ENCODE measurements at places on chromosomes 6 and 20. TPM values are rescaled to one million over a fixed set of nuclear protein-coding genes. Genes with fewer than 3 reads are reported as not detected.

DNA sequence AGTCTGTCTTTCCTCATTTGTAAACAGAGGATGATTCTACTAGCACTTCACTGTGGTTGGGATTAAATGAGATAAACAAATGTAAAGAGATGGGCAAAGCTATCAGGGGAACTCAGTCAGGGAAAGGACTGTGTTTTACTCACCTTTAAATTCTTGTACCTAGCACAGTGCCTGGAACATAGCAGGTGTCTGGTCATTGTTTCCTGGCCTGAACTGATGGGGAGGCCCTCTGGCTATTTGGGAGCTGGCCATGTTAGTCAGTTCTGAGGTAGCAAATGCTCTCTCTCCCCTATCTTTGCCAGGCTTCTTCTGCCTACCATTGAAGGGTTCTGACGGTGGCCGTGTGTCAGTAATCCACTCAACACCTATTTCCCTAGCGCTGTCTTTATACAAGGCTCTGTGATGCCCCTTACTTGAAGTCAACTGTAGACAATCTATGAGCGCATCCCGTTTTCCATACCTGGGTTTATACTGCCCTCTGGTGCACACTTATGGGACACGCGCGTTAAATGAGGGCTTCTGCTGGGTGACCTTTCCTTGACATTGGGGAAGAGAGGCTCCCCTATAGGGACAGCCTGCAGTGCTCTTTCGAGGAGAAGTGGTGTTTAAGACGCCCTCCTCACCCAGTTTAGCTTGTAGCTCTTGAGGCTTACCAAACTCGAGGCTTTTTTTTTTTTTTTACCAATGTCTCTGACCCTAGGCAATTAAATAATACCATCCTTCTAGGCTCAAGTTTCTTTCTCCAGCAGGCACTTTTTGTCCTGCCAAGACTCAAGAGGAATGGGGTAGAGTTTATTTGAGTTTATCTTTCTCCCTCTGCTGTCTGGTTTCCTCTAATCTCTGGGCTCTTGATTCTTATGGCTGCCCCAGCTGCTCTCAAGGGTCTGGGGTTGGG is 4.0 kb upstream of the SPATS1 start:
- DNase-seq = peak; percentile 54
- H3K27me3 ChIP-seq = no peaks in the 10 kb centered on the region
- no peaks in the 10 kb centered on the region for H3K36me3 ChIP-seq
- H3K27ac ChIP-seq = no peak overlapping the region
- H3K4me1 ChIP-seq = no peaks in the 10 kb centered on the region
- H3K4me3 ChIP-seq = no peak overlapping the region

DNA sequence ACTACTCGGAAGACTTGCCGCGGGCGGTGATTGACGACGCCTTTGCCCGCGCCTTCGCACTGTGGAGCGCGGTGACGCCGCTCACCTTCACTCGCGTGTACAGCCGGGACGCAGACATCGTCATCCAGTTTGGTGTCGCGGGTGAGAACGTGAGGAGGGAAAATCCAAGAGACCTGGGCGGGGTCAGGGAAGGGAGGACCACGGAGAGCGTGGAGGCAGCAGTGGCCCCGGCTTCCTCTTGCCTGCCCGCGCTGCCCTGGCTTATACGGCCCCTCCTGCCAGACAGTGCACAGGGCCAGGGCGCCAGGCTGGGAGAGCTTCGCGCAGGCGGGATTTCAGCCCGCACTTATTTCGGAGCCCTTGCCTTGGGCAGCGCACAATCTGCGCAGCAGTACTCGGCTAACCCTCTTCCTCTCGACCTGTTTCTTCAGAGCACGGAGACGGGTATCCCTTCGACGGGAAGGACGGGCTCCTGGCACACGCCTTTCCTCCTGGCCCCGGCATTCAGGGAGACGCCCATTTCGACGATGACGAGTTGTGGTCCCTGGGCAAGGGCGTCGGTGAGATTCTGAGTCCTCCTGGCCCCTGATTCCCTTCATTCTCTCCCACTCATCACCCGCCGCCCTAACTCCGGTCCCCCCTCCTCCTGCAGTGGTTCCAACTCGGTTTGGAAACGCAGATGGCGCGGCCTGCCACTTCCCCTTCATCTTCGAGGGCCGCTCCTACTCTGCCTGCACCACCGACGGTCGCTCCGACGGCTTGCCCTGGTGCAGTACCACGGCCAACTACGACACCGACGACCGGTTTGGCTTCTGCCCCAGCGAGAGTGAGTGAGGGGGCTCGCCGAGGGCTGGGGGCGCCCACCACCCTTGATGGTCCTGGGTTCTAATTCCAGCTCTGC is 2.0 kb downstream of the MMP9 start:
- no peak for DNase-seq
- H3K36me3 ChIP-seq = no peaks in the 10 kb centered on the region
- H3K4me3 ChIP-seq = no peak overlapping the region
- H3K27me3 ChIP-seq = peaks cover 5% of the 10 kb centered on the region
- H3K4me1 ChIP-seq = peaks cover 6% of the 10 kb centered on the region

DNA sequence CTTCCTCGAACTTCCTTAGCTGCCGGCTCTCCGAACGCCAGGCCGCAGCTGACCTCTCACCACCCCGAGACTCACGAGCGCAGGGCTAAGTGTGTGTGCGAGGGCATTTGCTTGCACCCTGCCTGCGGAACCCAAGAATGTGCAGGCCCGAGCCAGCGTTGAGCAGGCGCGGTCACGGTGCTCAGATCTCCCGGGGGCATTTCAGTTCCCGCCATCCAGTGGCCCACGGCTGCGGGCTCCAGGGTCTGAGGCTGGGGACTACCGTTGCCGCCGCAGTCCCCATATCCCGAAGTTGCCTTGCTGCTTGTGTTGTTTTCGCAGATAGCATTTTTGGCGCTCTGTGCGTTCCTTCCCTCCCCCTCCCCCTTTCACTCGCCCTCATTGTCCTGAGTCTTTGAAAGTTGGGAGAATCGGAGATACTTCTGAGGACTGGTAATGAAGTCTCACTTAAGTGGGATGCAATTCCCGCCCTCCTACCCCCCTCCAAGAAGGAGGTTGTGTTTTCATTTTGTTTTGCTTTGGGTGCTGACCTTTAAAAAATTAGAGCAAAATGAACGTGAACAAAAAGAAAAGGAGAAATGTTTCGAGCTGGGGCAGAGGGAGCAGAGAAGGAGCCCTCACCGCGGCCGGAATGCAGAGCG is 1.7 kb downstream of the NR2E1 start:
- H3K36me3 ChIP-seq = no peaks in the 10 kb centered on the region
- no peak overlapping the region for H3K4me3 ChIP-seq

DNA sequence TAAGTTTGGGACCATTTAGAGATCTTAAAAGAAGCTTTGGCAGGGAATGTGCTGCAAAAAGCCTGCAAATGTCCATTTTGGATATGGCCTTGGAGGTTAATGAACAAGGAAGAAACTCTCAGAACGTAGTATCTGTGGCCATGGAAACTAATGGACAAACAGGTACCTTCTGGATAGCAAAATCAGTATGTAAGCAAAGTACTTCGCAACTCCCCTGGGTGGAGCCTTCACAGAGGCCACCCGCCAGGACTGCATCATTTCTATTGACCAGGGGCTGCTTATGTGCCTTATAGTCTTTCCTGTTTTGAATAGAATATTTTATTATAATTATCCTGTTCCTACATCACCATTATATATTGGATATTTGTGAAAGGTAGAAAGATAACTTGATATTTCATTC is 510.8 kb upstream of the SYNCRIP start:
- no peak overlapping the region for H3K4me3 ChIP-seq
- no peaks in the 10 kb centered on the region for H3K36me3 ChIP-seq
- no peak overlapping the region for H3K27ac ChIP-seq
- DNase-seq = no peak
- H3K27me3 ChIP-seq = peaks cover 10% of the 10 kb centered on the region

DNA sequence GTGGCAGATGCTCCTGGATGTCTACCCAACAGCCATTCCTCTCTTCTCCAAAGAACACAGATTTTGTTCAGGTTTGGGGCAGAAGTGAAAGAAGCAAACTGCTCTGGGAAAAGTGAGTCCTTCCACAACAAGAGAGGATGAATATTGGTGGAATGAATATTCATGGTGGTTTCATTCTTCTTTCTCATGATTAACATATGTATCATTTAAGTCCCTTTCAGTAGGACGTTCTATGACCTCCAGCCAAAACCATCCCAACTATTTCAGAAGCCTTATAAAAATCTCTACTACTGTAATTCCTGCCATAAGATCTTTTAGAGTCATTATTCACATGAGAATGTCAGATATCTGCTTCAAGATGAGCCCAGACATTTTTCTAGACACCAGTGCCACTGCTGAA is 44.4 kb downstream of the MDN1 start:
- no peak for DNase-seq
- H3K27ac ChIP-seq = no peak overlapping the region
- peaks cover 23% of the 10 kb centered on the region for H3K36me3 ChIP-seq
- no peaks in the 10 kb centered on the region for H3K27me3 ChIP-seq
- no peaks in the 10 kb centered on the region for H3K4me1 ChIP-seq

GRCh38 chr6:14020551-14020950 is 95.8 kb downstream of the RNF182 start:
- H3K4me3 ChIP-seq = no peak overlapping the region
- H3K4me1 ChIP-seq = no peaks in the 10 kb centered on the region
- no peak overlapping the region for H3K27ac ChIP-seq
- H3K36me3 ChIP-seq = no peaks in the 10 kb centered on the region
- no peak for DNase-seq
- no peaks in the 10 kb centered on the region for H3K27me3 ChIP-seq

DNA sequence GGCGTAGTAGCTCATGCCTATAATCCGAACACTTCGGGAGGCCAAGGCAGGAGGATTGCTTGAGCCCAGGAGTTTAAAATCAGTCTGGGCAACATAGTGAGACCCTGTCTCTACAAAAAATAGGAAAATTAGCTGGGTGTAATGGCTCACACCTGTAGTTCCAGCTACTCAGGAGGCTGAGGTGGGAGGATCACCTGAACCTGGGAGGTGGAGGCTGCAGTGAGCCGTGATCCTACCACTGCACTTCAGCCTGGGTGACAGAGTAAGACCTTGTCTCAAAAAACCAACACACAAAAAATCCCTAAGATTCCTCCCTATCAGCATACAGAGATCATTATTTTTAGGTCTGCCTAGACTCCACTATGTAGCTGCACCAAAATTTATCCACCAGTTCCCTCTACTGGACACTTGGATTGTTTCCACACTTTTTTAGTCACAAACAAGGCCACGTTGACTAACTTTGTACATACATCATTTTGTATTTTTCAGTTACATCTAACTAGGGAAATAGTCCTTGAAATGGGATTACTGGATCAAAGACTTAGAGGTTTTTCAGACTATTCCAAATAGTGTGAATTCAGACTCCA is 3.6 kb upstream of the PHF1 start:
- no peak overlapping the region for H3K4me3 ChIP-seq
- peaks cover 59% of the 10 kb centered on the region for H3K36me3 ChIP-seq
- peak overlapping the region; percentile 12 for H3K27ac ChIP-seq
- H3K27me3 ChIP-seq = no peaks in the 10 kb centered on the region
- DNase-seq = no peak
- peaks cover 5% of the 10 kb centered on the region for H3K4me1 ChIP-seq

DNA sequence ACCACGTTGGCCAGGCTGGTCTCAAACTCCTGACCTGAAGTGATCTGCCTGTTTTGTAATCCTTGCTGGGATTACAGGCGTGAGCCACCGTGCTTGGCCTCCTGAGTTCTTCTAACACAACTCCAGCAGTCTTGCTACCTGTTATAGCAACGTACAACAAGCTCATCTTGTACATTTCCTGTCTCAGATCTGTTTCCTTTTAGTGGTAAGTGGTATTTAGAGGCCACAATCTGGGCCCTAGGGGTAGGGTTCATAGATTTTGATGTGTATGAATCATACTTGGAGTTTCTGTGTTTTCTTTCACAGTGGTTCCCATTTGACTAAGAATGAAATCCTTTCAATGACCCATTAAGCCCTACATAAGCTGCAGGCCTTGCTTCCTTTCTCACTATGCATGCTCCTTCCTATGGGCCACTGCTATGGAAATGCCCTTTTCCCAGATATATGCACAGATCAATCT is 27.1 kb upstream of the SYNCRIP start:
- no peak overlapping the region for H3K4me3 ChIP-seq
- no peaks in the 10 kb centered on the region for H3K36me3 ChIP-seq
- no peak for DNase-seq
- H3K4me1 ChIP-seq = peaks cover 40% of the 10 kb centered on the region
- peak overlapping the region; percentile 43 for H3K27ac ChIP-seq

DNA sequence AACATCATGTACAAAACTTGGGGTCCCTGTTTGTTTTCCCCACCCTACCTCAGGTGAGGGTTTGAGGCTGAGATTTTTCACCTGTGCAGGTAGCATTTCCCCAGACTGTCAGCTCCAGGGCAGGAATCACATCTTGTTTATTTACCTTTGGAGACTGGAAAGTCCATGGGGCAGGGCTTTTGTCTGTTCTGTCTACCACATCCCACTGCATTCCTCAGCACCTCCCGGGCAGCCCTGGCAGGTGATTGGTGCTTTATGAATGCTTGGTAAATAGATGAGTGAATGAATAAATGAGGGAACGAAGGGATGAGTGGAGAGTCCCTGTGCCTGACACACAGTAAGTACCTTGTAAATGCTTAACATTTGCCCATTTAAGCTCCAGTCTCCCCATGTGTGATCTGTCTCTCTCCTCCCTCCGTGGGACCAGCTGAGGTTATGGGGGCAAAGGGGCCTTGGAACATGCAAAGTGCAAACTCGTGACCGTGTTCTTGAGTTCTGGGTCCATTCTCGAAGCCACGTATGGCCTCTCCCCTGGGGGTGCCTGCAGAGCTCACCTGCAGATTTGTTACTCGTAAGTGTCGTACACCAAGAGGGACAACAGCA is 69.7 kb upstream of the PMEPA1 start:
- H3K27me3 ChIP-seq = peaks cover 73% of the 10 kb centered on the region
- no peak overlapping the region for H3K4me3 ChIP-seq
- no peaks in the 10 kb centered on the region for H3K4me1 ChIP-seq
- no peak overlapping the region for H3K27ac ChIP-seq

- H3K4me3 ChIP-seq = no peak overlapping the region
- DNase-seq = no peak
- H3K4me1 ChIP-seq = no peaks in the 10 kb centered on the region
Observed at GRCh38 chr6:109325400-109325801, 56.9 kb downstream of the CD164 start.

- H3K27me3 ChIP-seq = no peaks in the 10 kb centered on the region
- H3K27ac ChIP-seq = no peak overlapping the region
- no peaks in the 10 kb centered on the region for H3K4me1 ChIP-seq
Observed at GRCh38 chr20:15710636-15711035, 862.6 kb downstream of the KIF16B start.

Gene C6orf52
- total RNA-seq = 3.9 TPM

Gene C6orf132
- total RNA-seq = 18.9 TPM

Gene TBP
- total RNA-seq = 22.7 TPM

Gene OXT
- not detected for total RNA-seq

Gene OPRM1
- total RNA-seq = not detected

Gene CBLN4
- not detected for total RNA-seq

Gene CALHM4
- not detected for total RNA-seq
